ENCODE measurements at places on chromosomes 16 and 17. TPM values are rescaled to one million over a fixed set of nuclear protein-coding genes. Genes with fewer than 3 reads are reported as not detected.

The KRTAP2-2 gene
- not detected for total RNA-seq

The CES5A gene
- total RNA-seq: not detected

The ALOX12B gene
- not detected for total RNA-seq

The CCL17 gene
- not detected for total RNA-seq

The STX8 gene
- total RNA-seq: 79.3 TPM

The CTRB1 gene
- total RNA-seq: 0.67 TPM

The NTN1 gene
- total RNA-seq: 0.41 TPM

The KREMEN2 gene
- not detected for total RNA-seq

The EVPLL gene
- not detected for total RNA-seq

The SKAP1 gene
- total RNA-seq: 14.0 TPM

The CCL16 gene
- total RNA-seq: not detected

Data from adrenal gland (tissue), 19 donors.